NCI-H2227 treated with DMSO at 0.1 percent for 48 hours (cell line): ENCODE measurements at places on chromosomes 13 and 19.

DNA sequence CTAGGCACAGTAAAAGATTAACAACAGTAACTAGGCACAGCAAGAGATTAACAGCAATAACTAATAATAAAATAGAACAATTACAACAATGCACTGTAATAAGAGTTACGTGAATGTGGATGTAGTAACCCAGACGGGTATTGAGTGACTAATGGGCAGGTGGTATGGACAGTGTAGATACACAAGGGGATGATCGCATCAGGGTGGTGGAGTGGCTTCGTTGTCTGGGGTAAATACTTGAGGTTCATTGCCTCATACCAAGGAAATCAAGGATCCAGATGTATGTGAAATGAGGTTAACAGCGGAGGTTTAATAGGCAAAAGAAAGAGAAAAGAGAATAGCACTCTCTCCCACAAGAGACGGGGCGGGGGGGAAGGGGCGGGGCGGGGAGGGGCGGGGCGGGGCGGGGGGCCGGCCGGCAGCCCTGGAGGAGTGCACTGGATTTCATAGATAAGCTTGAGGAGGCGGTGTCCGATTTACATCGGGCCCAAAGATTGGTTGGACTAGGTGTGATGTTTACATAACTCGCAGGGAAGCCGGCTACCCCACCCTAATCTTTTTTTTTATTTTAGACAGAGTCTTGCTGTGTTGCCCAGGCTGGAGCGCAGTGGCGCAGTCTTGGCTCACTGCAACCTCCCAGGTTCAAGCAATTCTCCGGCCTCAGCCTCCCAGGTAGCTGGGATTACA, 106.3 kb downstream of the KCTD15 start:
- DNase-seq: no peak

- no peak for DNase-seq
These were observed 19.7 kb upstream of the PLPP2 start for GRCh38 chr19:310781-311496.

- peak; percentile 77 for DNase-seq
These were observed 95.0 kb downstream of the LIG4 start for GRCh38 chr13:108120302-108120701.

GRCh38 chr13:46160065-46160464, 21.9 kb downstream of the LCP1 start:
- no peak for DNase-seq

DNA sequence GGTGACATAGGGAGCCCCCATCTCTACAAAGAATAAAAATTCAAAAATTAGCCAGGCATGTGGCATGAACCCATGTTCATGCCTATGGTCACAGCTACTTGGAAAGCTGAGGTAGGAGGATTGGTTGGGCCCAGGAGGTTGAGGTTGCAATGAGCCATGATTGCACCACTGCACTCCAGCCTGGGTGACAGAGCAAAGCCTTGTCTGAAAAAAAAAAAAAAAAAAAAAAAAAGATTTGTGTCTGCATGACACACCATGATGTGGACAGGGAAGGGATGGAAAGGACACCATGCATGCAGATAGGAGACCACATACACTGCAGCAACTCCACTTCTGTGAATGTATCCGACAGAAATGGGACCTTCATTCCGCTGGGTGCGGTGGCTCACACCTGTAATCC, 34.0 kb upstream of the HOMER3 start:
- no peak for DNase-seq

GRCh38 chr19:34075661-34076091, 96.6 kb upstream of the LSM14A start:
- no peak for DNase-seq

DNA sequence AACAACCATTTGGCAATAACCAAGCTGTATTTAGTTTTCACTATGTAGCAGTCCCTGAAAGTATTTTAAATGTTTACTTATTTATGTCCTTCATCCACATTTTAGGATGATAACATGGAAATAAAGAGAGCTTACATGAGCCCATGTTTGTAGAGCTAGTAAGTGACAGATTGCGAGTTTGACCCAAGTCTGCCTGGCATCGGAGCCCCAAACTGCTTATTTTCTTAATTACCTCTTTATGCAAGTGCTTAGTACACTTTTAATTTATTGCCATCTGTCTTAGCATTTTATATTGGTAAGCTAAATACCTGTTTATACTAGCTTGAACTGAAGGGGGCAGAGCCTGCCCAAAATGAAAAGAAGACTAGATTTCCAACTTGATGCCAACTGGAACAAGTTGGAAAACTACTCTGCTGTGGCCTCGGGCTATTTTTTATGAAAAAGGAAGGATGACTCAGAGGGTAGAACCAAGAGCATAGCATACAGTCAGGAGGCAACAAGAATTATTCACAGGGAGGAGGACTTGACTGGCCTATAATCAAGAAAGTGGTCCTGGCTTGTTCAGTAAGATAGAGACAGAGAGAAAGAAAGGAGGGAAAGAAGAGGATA, 150.2 kb downstream of the NDFIP2 start:
- no peak for DNase-seq

DNA sequence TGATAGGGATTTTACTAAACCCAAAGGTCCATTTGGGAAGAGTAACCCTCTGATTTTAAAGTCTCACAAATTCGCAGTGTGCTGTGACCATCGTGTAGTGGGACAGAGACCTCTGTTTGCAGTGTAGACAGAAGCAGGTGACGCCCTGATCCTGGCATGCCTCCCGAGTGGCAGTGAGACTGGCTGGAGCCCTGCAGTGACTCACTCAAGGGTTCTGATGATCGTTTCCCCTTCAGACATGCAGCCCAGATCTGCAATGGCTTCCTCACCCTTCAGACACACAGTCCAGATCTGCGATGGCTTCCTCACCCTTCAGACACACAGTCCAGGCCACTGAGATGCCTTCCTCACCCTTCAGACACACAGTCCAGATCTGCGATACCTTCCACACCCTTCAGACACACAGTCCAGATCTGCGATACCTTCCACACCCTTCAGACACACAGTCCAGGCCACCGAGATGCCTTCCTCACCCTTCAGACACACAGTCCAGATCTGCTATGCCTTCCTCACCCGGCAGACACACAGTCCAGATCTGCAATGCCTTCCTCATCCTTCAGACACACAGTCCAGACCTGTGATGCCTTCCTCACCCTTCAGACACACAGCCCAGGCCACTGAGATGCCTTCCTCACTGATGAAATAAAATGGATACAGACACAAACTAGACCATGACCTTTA, 125.2 kb downstream of the ATP11A start:
- DNase-seq: no peak

DNA sequence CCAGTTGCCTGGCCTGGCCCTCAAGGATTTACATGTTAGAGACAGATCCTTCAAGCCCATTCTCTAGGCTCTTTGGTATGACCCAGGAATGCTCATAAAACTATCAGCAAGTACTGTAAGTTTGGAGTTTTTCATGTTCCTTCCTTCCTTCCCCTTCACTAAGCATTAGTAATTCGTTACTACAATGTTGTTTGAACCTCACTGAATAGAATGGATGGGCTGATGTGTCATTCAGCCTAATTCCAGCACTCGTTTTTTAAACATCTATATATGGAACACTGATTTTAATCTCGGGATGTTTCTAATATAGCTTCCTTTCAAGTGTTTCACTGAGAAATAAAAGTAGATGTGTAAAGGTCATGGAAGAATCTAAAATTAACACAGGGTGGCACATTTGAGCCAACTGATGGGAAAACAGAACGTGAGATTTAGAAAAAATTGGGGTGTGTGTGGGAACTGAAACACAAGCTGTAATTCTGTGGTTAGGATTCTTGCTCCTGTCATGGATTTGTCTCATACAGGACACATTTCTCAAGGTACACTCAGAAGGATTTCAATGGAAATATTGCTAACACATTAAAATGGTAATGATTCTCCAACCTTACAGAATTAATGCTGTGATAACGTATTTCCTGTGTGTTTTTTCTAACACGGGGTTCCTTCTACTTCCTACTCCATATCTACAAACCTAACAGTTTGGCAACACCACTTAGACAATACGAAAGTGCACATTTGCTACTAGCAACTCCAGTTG, 93.4 kb downstream of the FLT1 start:
- DNase-seq: no peak

DNA sequence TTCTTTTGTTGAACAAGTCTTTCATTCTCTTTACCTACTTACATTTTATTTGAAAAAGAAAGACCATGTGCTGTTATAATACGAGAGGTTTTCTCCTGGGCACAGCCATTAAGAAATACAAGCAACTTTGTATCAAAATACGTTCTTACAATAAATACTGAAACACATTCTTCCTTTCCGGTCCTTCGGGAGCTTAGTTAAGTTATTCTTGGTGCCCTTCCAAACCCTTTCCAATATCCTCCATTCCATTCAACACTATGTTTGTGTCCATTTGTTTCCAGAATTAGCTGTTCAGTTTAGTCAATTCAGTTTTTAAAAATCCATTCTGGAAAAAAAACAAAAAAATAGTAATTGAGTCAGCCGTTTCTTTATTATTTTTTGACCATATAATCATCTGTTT, 746.8 kb upstream of the SLC10A2 start:
- no peak for DNase-seq

GRCh38 chr19:45117167-45117594, 24.2 kb downstream of the PPP1R37 start:
- DNase-seq: peak; percentile 6

GRCh38 chr19:46574533-46574932, 26.6 kb upstream of the CALM3 start:
- peak; percentile 6 for DNase-seq

DNA sequence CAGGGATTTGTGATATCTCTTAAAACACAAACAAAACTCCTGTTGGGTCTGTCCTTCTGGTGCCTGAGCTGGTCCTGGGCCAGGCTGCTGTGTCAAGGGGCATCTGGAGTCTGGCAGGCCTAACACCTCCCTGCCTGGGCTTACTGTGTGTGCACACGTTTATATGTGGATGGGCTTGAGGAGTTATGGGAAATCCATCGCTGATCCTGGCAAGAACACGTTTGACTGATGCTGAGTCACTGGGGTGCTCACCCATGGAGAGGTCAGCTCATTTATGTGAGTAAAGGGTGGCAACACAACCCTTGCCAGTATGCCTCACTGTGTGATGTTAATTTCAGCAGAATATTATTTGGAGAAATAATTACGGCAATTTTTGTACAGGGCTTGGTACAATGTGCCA, 44.5 kb upstream of the PCDH8 start:
- no peak for DNase-seq

DNA sequence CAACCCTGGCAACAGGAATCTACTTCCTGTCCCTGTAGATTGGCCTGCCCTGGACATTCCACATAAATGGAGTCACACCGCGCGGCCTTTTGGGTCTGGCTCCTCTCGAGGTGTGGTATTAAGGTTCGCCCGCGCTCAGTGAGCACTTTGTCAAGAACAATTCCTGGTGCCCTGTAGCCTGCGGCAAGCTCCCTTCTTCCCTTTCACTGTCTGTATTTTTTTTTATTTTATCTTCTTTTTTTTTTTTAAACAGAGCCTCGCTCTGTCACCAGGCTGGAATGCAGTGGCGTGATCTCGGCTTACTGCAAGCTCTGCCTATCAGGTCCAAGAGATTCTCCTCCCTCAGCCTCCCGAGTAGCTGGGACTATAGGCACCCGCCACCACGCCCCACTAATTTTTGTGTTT, 28.3 kb downstream of the PEX11G start:
- DNase-seq: no peak

GRCh38 chr19:38411041-38411712, 8.3 kb downstream of the FAM98C start:
- DNase-seq: no peak

DNA sequence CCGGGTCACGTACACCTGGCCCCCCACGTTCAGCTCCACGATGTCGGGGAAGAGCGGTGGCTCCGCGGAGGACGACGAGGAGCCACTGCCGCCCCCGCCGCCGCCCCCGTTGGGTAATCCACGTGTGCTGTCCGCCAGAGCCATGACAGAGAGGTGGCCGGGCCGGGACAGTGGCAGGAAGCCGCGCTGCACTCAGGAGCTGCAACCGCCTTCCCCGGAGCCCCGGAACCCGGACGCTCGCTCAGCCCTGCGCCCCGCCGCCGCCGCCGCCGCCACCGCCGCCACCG, 257 bp downstream of the KCTD12 start:
- no peak for DNase-seq

DNA sequence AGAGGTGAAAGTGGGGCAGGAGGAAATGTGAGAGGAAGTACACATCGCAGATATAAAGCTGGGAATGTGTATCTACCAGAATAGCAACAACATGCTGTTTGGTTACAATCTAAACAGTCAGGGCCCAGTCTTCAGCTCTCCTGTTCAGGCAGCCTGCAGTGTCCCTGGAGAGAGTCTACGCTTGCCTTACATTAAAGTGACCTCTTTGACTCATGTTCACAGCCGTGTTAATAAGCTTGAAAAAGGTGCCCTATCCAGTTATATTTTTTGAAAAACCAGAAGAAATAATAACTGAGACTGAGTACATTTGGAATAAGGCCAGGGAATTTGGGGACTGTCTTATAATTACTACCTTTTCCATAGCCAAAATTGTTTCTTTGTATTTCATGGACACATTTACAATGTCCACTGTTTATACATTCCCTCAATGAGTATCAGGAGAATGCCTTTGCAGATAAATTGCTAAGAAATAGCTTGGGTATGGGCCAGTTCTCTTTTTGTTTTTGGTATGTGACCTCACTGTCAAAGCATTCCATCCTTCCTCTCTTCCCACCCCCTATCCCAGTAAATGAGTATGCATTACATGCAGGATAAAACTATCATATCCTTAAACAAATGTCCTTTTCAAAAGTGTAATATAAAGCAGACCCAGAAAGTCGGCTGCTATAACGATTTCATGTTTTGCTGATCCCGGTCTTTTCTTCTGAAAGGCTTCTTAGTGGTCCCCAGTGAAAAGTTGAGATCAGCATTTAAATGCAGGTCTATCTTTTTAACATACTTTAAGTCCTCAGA, 82.6 kb downstream of the PCDH9 start:
- DNase-seq: no peak

DNA sequence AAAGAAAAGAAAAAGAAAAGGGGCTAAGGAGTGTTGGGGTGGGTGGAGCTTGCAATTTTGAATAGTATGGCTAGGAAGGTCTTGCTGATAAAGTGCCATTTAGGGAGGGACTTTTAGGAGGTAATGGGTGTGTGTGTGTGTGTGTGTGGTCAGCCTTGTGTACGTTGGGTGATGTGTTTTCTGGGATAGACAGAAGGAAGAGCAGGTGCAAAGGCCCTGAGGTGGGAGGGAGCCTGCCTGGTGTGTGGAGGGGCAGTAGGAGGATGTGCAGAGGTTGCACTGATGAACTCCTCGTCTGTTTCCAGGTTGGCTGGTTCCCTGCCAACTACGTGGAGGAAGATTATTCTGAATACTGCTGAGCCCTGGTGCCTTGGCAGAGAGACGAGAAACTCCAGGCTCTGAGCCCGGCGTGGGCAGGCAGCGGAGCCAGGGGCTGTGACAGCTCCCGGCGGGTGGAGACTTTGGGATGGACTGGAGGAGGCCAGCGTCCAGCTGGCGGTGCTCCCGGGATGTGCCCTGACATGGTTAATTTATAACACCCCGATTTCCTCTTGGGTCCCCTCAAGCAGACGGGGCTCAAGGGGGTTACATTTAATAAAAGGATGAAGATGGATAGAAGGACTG, 30.5 kb upstream of the ADGRE1 start:
- DNase-seq: no peak

DNA sequence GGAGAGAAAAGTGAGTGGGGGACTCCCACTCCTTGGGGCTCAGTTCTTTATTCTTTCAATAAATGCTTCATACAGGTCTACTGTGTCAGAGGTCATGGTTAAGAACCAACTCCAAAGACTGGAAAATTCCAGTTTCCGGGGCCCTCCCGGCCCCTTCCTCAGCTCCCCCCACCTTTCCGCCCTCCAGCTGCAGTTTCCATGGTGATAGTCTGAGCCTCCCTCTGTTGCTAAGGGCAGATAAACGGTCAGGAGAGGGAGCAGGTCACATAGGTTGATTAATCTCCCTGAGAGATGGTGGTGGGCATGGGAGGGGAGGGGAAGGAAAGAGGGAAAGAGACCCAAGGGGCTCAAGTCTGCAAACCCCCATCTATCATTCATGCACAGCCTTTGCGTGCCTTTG, 131.5 kb upstream of the USP29 start:
- DNase-seq: peak; percentile 82
